ENCODE measurements at places on chromosomes 3 and 15. TPM values are rescaled to one million over a fixed set of nuclear protein-coding genes. Genes with fewer than 3 reads are reported as not detected.

The AMT gene
- total RNA-seq = 1.1 TPM

The WDR49 gene
- total RNA-seq = 0.23 TPM

The SMC4 gene
- 160 TPM for total RNA-seq

The IP6K1 gene
- total RNA-seq = 39.8 TPM

The C3orf70 gene
- 0.10 TPM for total RNA-seq

The SH2D7 gene
- not detected for total RNA-seq

The GOLGA6L2 gene
- not detected for total RNA-seq

DNA sequence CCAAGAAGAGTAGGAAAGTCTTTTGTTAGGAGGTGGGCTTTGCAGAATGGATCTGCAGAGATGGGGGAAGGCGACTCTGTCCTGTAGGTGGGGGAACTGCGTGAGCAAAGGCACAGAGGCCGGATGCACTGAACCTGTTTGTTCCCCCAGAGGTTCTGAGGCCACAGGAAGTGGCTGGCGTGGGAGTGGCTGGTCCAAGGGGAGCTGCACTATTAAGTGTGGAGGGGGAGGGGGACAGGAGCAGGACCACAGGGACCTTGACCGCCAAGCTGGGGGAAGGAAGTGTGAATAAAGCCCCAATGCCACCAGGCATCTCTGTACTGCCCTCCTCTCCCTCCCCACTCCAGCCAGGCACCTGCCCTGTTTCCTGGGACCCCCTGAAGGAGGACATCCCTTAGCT lies 51.8 kb downstream of the CYP11A1 start:
- peaks cover 4% of the 10 kb centered on the region for H3K4me1 ChIP-seq
- H3K4me3 ChIP-seq = no peak overlapping the region
- DNase-seq = no peak
- H3K27ac ChIP-seq = no peak overlapping the region
- no peaks in the 10 kb centered on the region for H3K36me3 ChIP-seq
- no peaks in the 10 kb centered on the region for H3K27me3 ChIP-seq

GRCh38 chr3:7545334-7545733 lies 684.4 kb downstream of the GRM7 start:
- H3K4me3 ChIP-seq = no peak overlapping the region
- H3K27ac ChIP-seq = no peak overlapping the region
- H3K27me3 ChIP-seq = no peaks in the 10 kb centered on the region
- no peaks in the 10 kb centered on the region for H3K36me3 ChIP-seq
- no peak for DNase-seq
- no peaks in the 10 kb centered on the region for H3K4me1 ChIP-seq

DNA sequence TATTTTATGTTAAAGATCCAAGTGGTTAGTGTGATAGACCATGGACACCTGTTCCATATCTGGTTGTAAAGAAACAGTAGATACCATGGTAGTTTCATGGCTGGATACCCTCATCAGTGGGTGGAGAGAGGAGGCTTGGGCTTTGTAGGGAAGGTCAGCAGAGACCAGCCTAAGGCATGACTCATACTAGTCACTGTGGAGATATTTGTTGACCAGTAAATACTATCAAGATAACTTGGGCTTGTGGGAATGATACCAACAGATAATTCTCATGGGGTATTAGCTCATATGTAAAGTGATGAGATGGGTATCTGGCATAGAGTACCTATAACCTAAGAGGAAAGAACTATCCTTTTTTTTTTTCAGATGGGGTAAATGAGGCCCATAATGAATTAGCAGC lies 354.5 kb downstream of the CACNA2D3 start:
- no peaks in the 10 kb centered on the region for H3K36me3 ChIP-seq
- H3K27me3 ChIP-seq = no peaks in the 10 kb centered on the region
- no peak overlapping the region for H3K4me3 ChIP-seq
- H3K27ac ChIP-seq = no peak overlapping the region
- H3K4me1 ChIP-seq = no peaks in the 10 kb centered on the region

GRCh38 chr3:108511055-108511454 lies 659 bp upstream of the MYH15 start:
- no peak overlapping the region for H3K4me3 ChIP-seq
- peaks cover 4% of the 10 kb centered on the region for H3K27me3 ChIP-seq
- no peaks in the 10 kb centered on the region for H3K36me3 ChIP-seq
- DNase-seq = no peak
- H3K4me1 ChIP-seq = no peaks in the 10 kb centered on the region

GRCh38 chr3:61687663-61688306 lies 126.4 kb downstream of the PTPRG start:
- no peak overlapping the region for H3K27ac ChIP-seq
- no peaks in the 10 kb centered on the region for H3K4me1 ChIP-seq
- no peaks in the 10 kb centered on the region for H3K27me3 ChIP-seq
- H3K4me3 ChIP-seq = no peak overlapping the region

DNA sequence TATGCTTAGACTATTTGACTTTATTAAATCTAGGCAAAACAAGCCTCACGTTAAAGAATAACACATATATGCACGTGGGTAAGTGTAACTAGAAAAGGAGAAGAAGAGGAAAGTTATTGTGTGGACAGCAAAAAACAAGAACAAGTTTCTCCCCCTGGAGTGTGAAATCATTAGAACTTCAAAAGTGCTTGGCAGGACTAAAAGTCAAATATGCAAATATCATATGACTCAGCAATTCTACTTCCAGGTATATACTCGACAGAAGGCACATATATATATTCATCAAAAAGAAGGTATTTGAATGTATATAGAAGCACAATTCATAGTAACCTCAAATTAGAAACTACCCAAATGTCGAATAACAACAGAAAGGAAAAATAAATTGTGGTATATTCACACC lies 68.9 kb upstream of the STXBP5L start:
- no peak for DNase-seq
- no peaks in the 10 kb centered on the region for H3K27me3 ChIP-seq
- H3K4me1 ChIP-seq = no peaks in the 10 kb centered on the region
- H3K4me3 ChIP-seq = no peak overlapping the region
- H3K36me3 ChIP-seq = no peaks in the 10 kb centered on the region

GRCh38 chr3:37862219-37862902 lies 681 bp downstream of the CTDSPL start:
- peak overlapping the region; percentile 64 for H3K4me3 ChIP-seq
- DNase-seq = no peak
- no peaks in the 10 kb centered on the region for H3K27me3 ChIP-seq
- H3K4me1 ChIP-seq = peaks cover 26% of the 10 kb centered on the region

GRCh38 chr15:31339558-31339895 lies 12.9 kb downstream of the KLF13 start:
- H3K27ac ChIP-seq = no peak overlapping the region
- H3K4me1 ChIP-seq = peaks cover 20% of the 10 kb centered on the region
- no peak for DNase-seq
- no peaks in the 10 kb centered on the region for H3K27me3 ChIP-seq

- H3K4me1 ChIP-seq = no peaks in the 10 kb centered on the region
- no peak overlapping the region for H3K27ac ChIP-seq
- H3K36me3 ChIP-seq = no peaks in the 10 kb centered on the region
- H3K27me3 ChIP-seq = no peaks in the 10 kb centered on the region
- H3K4me3 ChIP-seq = no peak overlapping the region
Observed at GRCh38 chr3:44048196-44048924, 193.3 kb upstream of the TOPAZ1 start.

DNA sequence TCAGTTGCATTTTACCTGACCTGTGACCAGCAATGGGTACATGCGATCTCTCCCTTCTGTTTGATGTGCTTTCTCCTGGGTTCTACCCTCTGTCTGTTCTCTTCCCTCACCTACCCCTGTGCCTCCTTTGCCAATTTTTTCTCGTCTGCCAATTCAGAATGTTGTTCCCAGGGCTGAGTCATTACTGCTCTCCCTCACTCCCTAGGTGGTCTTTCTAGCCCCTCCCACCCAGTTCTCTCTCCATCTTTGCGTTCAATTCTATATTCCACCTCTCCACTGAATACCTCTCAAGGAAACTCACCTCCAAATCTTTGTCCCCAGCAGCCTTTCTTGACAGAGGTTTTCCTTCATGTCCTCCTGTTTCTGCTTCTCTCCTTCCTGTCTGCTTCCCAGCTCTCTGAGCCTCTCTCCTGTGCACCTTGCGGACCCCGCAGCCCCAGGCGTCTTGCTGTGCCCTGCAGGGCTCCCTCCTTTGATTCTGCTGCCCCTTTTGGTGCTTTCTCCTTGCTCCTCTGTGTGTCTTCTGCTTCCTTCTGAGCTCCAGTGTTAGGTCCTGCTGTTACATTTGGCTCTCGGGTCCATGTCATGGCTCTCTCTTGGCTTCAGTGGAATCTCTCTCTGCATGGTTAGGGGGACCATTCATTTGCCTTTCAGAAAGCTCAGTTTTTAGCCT lies 398.2 kb upstream of the TPM1 start:
- DNase-seq = no peak
- no peak overlapping the region for H3K27ac ChIP-seq
- H3K27me3 ChIP-seq = no peaks in the 10 kb centered on the region

DNA sequence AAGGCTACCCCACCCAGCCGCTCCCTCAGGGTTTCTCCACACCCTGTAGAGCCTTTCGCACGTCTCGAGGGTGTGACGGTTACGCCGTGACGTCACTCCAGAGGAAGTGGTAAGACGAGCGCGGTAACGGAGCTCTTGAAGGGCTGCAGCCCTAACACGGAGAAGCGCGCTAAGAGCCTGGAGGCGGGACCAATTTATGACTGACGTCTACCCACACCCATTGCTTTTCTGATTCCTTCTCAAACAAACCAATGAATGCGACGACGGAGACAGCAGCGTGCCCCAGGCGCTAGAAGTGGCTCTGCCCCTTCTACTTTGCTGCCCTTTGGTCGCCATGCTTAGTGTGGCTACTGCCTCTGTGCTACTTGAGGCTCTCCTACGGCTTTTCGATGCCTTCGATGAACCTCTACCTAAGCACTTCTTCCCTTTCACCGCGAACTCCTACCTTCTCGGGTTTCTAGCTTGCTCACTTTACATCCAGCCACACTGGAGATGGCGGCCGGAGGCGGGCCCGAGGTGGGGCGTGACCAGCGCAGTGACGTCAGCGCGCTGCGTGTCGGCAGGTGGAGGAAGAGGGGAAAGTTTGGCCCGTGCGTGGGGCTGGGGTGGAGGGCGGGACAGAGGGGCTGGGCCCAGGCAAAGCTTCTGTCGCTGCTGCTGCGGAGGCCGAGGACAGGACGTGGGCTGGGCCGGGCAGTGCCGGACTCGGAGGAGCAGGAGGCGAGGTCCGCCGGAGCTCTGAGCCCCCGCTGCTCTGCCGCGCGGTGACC lies at the start of gene OXSR1:
TSS of gene OXSR1 (plus strand) at position 586 of the 770 bp plus-strand sequence. CDS start 340 bp downstream, outside the sequence.
- peaks cover 17% of the 10 kb centered on the region for H3K4me1 ChIP-seq
- peaks cover 4% of the 10 kb centered on the region for H3K36me3 ChIP-seq
- DNase-seq = peak; percentile 97
- H3K27ac ChIP-seq = peak within 1 kb of the TSS; percentile 98

GRCh38 chr3:13021141-13022114 lies 51.8 kb downstream of the IQSEC1 start:
- no peaks in the 10 kb centered on the region for H3K36me3 ChIP-seq
- no peaks in the 10 kb centered on the region for H3K27me3 ChIP-seq
- H3K4me3 ChIP-seq = no peak overlapping the region
- DNase-seq = no peak
- peaks cover 11% of the 10 kb centered on the region for H3K4me1 ChIP-seq

DNA sequence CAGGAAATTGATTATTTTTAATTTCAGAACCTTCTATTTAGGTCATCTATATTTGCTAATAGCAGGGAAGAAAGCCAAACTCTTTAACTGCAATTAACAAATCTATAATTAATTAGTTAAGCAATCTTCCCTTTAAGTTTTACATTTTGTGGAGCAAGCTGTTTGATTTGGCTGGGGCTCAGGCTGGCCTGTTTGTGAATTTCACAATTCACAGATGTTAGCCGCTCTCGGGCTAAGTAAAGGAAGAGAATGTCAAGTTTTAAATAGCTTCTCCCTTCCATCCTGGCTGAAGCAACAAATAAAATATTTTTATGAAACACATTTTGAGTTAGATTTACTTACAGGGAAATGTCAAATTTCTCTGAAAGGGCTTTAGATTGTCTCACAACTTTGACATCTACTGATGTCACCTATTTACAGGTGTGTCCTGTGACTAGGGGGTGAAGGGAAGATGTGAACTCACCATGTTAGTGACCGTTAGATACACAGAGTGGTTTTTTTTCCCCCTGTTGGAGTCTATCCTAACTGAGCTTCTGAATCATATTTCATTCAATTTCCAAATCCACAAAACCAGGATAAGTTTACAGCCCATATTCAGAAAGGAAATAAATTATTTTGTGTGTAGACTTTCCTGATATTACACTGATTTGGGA lies 1.3 kb upstream of the TP63 start:
- DNase-seq = no peak
- H3K27ac ChIP-seq = no peak overlapping the region
- H3K4me1 ChIP-seq = no peaks in the 10 kb centered on the region
- no peaks in the 10 kb centered on the region for H3K27me3 ChIP-seq
- no peaks in the 10 kb centered on the region for H3K36me3 ChIP-seq

DNA sequence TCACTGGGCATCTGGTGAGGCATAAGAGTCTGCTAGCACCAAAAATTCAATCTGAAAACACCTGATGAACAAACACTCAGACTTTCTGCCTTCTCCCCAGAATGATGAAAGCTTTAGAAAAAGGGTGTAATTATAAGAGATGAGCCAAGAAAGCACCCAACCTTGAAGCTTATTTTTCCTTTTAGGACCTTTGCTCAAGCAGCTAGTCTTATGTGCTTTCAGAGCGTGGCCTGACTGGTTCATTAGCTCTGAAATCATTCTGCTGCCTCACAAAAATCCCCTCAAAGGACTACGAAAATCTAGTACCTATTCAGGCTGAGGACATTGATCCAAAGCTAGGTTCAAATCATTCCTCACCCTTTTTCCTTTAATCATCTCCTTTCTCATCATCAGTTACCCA lies 662.3 kb downstream of the MAGI1 start:
- H3K27me3 ChIP-seq = no peaks in the 10 kb centered on the region
- no peaks in the 10 kb centered on the region for H3K4me1 ChIP-seq
- H3K36me3 ChIP-seq = no peaks in the 10 kb centered on the region
- H3K27ac ChIP-seq = no peak overlapping the region

GRCh38 chr3:45890405-45890804 lies 4.1 kb downstream of the CCR9 start:
- H3K27ac ChIP-seq = no peak overlapping the region
- peaks cover 2% of the 10 kb centered on the region for H3K27me3 ChIP-seq
- no peaks in the 10 kb centered on the region for H3K36me3 ChIP-seq
- H3K4me1 ChIP-seq = no peaks in the 10 kb centered on the region

DNA sequence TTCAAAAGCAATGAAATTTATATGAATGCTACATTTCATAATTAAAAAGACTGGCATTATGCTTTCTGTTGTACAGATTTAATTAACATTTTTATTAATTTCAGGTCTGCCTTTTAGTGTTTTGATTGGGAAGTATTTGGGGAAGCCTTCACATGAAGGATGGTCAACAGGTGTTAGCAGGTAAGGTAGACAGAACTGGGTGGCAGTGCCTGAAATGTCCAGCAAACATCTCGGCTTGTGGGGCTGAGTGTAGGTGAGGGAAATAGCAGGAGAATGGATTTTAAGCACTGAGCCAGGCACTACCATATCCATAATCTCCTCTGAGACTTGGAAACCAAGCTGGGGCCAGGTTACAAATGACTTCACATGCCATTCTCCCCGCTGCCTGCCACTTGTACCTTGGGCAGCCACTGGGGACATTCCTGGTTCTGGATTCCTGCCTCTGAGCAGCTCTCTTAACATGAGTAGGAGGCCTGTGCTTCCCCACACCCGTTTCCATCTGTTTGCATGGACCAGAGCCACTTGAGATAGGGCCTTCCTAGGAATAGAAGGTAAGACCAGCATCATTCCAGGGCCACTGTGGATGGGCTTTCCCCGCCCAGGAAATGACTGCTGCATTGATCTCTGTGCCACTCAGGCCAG lies 125.9 kb upstream of the HES1 start:
- no peak overlapping the region for H3K27ac ChIP-seq
- peaks cover 12% of the 10 kb centered on the region for H3K4me1 ChIP-seq
- H3K36me3 ChIP-seq = no peaks in the 10 kb centered on the region
- no peaks in the 10 kb centered on the region for H3K27me3 ChIP-seq
- DNase-seq = no peak
- H3K4me3 ChIP-seq = no peak overlapping the region
